ENCODE measurements at places on chromosomes 1 and 21. TPM values are rescaled to one million over a fixed set of nuclear protein-coding genes. Genes with fewer than 3 reads are reported as not detected.
A peak's percentile ranks its signal among the peaks of the same experiment; 100 is the strongest.

DNA sequence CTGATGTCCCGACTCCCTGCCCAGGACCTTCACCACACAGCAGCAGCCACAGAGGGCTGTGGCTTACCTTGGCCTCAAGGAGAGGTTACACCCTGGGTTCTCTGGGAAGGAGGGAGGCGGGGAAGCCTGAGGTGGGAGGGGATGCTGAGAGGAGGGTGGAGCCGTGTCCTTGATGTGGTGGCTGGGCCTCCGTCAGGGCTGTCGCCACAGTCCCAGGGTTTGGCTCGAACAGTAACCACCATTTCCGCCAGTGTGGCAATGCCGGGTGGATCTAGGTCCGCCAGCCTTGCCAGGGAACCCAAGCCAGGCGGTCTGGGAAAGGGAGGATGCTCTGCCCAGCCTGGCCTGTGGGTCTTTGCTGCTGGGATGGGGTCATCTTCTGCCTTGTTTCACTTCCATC is 18.4 kb upstream of the CDCA8 start:
- no peak for DNase-seq

CRB1 gene
- total RNA-seq = not detected

DNA sequence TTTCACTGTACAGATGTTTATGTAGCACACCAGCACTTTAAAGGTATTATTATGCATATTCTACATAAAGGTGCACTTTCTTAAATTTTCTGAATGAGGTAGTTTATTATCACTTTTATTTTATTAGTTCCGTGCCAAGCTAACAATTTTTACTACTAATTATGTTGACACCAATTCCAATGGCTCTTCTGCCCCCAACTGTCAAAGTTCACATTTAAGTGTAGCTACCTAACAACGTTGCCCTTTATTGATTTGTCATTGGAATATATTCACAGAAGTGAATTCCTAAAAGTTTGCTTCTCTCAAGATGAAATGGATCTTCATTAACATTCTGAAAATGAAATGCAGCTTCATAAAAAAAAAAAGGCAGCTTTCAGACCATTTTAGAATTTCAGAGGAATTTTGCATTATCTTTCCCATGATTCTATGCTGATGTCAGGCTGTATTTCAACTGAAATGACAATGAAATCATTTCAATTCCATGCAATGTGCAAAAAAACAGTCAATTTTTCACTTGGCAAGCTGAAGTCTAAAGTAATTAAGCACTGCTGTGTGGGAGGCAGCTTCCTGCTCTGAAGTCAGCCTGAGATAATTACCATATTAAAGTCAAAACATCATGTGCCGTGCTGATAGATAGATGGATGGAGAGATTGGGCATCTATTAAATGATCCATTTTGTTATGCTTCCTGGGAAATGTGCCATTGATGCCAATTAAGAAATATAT is 229.2 kb downstream of the TTLL7 start:
- no peak for DNase-seq

- no peak for DNase-seq
Measured at GRCh38 chr1:23578311-23578996, 19.2 kb upstream of the ID3 start.

GBP7 gene
- total RNA-seq = not detected

DNA sequence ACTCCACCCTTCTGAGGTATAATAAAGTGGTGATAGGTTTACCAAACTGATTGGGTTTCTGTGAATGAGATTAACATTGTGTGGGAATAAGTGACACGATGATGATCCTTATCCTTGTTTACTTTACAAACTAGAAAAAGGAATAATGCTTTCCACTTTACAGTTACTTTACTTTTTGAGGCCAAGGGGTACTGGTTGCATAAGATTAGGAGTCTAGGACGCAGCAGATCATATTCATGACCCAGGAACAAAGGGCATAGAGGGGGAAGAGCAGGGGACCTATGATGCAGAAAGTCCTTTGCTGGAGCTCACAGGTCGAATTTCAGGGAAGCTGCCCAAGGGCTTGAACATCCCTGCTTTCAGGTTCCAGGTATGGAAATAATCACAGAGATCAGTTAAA is 20.4 kb downstream of the FGGY start:
- DNase-seq = no peak

DNA sequence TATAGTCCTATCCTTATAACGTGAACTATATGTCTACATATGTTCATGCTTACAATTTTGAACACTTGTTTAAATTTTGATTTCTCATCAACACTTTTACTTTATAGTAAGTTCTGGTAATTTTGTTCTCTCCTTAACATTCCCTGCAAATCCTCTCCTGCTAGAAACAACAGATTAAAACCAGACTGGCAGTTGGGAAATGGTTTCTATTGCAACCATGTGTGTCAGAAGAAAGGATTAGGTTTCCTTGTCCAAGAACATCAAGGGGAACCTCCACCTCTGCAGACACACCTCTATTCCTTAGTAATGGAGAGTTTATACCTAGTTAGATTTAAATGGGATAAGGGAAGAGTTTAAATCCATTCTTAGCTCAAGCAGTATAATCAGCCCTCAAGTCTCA is 3.3 kb upstream of the WARS2 start:
- DNase-seq = no peak

- peak; percentile 73 for DNase-seq
Measured at GRCh38 chr1:232880354-232880753, 70.1 kb upstream of the NTPCR start.

- DNase-seq = no peak
Measured at GRCh38 chr1:192749349-192749748, 59.5 kb upstream of the RGS2 start.

- peak; percentile 72 for DNase-seq
Measured at GRCh38 chr1:1325288-1326074, 879 bp downstream of the CPTP start.

DNA sequence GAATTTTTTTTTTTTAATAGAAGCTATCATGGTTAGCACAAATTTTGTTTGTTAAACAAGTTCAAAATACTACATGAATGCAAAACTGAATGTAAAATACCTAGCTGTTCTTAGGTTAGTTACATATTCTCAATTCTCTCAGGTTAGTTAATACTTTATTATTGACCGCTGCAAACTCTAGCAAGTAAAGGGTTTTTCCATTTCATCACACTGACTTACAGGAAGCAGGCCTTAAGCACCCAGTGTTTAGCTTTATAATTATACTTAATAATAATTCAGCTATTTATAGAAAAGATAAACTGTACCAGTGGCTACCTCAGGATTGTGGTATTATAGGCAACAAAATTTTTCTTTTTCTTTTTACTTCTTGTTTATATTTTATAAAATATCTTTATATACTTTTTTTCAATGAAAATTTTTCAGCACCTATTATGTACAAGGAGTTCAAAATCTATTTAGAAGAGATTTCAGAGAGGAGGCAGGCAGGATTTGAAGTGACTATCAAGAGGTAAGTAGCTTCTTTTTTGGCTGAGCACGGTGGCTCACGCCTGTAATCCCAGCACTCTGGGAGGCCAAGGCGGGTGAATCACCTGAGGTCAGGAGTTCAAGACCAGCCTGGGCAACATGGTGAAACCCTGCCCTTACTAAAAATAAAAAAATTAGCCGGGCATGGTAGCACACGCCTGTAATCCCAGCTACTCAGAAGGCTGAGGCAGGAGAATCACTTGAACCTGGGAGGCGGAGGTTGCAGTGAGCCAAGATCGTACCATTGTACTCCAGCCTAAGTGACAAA is 17.9 kb downstream of the PLPP3 start:
- DNase-seq = no peak

CHI3L1 gene
- 0.37 TPM for total RNA-seq

DNA sequence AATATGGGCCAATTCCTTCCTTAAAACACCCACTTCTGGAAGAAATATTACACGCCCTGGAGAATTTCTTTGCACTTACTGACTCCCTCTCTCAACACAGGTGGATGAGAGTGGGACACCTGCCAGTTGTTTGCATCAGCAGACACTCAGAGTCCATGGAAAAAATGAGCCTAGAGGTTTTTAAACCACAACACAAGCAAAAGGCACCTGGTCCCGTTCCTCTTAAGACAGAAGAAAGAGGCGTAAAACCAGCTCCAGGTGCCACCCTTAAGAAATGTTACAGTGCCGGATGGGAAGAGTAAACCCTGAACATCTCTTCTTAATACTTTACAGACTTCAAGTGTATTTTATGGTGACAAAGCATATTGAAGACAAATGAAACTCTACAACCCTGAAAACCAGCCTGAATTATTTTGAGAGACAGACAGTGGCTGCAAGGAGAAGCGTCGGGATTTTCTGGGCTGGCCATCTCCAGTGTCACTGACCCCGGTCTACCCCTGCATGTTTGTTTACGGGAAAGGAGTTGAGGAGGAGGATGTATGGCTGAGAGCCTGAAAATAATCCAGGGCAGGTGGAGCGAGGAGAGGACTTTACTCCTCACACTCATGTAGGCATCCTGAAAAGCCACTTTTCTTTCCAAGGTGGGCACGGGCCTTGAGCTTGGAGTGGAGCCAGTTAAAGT is 7.8 kb upstream of the RIPK4 start:
- no peak for DNase-seq
